ENCODE measurements at places on chromosomes 13 and 19.
A peak's percentile ranks its signal among the peaks of the same experiment; 100 is the strongest.

GRCh38 chr13:111570911-111571310 is 250.5 kb downstream of the TEX29 start:
- no peak for DNase-seq

DNA sequence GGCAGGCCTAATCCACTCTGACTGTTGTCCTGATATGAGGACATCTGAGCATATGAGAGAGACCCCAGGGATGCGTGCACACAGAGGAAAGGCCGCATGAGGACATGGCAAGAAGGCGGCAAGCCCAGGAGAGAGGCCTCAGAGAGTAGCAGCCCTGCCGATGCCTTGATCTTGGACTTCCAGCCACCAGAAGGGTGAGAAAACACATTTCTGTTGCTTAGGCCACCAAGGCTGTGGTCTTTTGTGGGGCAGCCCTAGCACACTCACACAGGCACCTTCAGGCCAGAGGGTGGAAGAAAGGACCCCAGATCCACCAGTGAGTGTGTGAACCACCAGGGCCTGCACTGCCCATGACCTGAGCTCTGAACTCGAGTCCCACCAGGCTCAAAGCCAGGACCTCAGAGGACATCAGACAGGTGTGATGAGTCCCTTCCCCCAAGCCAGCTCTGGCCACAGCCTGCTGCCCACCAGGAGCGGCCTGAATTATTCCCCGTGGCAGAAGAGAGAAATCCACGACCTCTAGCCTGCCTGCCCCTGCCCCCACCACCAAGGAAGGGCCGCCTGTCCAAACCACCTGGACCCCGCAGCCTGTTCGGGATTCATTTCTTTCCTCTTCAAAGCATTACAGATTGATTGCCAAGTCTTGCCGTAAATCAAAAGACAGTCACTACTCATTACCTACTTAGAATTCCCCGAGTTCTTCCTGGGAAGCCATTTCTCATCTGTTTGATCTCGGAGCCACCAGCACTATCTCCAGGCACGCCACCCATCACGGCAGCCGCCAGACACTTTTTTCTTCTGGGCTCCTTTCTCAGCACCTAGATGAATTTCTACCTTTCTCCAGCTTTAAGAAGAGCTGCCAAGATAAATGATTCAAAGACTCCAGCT is 72.2 kb downstream of the CEBPG start:
- DNase-seq: no peak

DNA sequence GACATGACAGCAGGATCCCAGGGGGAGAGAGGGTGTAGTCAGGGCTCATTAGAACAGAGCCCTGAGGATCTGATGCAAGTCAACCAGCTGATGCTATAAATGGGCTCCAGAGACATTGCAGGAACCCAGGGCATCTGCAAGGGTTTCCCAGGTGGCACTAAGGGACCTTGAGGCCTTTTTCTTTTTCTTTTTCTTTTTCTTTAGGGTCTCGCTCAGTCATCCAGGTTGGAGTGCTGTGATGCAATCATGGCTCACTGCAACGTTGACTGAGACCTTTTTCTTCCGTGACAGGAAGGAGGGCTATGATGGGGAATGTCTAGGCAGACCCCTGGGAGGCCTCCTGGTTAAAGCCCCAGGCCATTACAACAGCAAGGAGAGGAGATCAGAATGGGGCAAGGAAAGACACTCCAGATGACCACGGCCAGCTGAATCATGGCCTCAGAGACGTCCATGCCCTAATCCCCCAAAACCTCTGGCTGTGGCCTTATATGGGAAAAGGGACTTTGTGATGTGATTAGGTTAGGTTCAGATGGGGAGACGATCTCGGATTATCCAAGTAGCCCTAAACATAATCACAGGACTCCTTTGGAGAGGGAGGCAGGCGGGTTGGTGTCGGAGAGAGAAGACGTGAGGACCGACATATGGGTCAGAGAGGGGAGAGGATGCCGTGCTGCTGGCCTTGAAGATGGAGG is 4.5 kb upstream of the FCGRT start:
- DNase-seq: no peak

DNA sequence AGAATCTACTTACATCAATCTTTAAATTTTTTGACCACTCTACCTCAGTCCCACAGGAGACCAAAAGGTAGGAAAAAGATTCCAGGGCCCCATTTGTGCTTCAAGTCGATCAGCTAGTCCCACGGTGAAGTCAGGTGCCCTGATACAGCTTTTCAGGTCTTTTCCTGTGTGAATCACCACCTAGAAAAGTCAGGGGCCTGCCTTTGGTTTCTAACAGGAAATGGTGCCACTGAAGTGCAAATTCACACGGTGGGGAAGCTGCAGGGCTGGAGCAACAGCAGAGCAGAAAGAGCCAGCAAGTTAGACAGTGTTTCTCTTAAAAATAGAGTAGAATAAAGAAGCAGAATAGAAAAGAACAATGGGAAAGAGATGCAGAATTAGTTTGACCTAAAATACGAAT is 107.5 kb downstream of the KLF12 start:
- peak; percentile 32 for DNase-seq

DNA sequence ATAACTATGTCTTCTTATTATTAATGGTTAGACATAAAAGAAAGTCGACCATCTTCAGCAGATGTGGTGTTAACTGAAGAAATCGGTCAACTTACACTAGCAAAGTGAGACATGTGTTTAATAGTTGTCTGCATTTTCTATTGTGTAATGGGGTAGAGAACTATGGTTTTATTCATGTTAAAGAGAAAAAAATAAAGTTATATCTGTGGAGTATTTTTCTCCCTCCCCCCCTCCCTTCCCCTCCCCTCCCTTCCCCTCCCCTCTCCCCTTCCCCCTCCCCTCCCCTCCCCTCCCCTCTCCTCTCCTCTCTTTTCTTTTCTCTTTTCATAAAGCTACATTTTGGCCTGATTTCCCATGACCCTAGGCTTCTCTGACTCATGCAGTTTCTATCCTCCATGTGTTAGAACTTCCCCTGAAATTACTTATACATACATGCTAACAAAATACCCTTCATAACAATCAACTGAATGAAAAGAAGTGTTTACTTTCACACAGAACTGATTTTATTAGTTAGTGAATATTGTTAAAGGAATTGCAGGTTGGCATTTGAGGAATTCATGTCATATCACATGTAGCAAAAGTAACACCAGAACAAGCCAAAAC is 1431.0 kb upstream of the ATXN8OS start:
- no peak for DNase-seq

- no peak for DNase-seq
Observed at GRCh38 chr13:114090476-114090875, 41.9 kb downstream of the RASA3 start.

GRCh38 chr13:87280139-87280538 is 391.0 kb upstream of the SLITRK5 start:
- no peak for DNase-seq

GRCh38 chr19:49282184-49282583 is 42.8 kb downstream of the SLC6A16 start:
- DNase-seq: no peak

- no peak for DNase-seq
Observed at GRCh38 chr13:23705583-23705982, 135.4 kb downstream of the TNFRSF19 start.

DNA sequence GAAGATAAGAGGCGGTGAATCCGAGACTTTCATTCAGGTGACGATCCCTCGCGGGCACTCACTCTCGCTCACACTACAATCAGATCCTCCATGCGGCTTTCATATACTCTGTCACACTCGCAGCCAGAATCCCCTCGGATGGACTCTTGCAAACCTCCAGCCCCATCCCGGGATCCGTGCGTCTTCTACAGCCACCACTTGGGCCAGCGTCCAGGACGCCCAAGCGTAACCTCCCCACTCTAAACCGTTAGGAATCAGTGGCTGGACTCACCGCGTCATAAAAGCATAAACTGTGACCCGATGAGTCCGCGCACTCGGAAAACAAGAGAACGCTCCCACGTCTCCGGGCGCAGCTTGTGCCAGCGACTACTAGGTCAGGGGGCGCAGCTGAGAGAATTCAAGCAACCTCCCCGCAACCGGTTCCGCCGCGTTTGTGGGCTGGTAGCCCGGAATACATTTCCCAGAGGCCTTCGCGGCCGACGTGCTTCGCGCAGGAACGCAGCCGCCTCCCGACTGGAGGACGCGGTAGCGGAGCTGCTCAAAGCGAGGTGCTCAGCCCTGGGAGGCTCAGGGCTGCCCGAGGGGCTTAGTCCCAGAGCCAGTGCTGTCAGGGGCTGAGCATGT is 27.6 kb downstream of the ZNF607 start:
- peak; percentile 60 for DNase-seq

GRCh38 chr13:48570216-48570828 is 37.4 kb upstream of the RCBTB2 start:
- no peak for DNase-seq

All from activated naive CD8-positive, alpha-beta T cell treated with anti-CD3 and anti-CD28 coated beads, Interleukin-2, amount 50 U/mL, for 16 hours (primary cell).